ENCODE measurements at places on chromosomes 2 and 18.
A peak's percentile ranks its signal among the peaks of the same experiment; 100 is the strongest.

DNA sequence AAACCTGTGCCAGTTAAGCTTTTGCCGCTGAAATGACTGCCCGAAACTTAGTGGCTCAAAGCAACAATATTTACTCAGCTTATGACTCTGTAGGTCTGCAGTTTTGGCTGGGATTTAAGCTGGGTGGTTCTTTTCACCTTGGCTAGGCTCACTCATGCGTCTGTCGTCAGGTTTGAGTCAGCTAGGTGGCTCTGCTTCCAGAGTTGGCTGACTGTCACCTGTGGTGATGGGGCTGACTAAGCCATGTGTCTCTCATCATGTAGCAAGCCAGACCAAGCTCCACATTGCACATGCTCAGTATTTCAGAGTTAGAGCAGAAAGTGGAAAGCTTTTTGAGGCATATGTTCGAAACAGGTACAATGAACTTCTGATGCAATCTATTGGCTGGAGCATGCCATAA is 354.8 kb downstream of the MEIS1 start:
- no peak for DNase-seq

DNA sequence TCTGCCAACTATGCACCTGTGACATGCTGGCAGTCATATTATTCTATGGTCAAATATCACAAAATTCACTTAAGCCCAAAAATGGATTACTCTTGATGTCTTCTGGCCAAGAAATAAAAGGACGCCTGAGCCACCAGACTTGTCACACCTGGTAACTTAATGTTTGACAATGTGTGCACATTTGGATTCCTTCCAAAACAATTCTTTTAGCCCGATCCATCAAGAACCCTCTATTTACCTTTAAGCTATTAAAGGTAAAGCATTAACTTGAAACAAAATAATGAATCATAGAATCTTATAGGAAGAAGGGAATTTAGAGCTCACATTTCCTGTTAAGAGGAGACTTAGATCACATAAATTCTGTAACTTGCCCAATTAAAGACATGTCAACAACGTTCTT is 46.5 kb upstream of the NFU1 start:
- no peak for DNase-seq

DNA sequence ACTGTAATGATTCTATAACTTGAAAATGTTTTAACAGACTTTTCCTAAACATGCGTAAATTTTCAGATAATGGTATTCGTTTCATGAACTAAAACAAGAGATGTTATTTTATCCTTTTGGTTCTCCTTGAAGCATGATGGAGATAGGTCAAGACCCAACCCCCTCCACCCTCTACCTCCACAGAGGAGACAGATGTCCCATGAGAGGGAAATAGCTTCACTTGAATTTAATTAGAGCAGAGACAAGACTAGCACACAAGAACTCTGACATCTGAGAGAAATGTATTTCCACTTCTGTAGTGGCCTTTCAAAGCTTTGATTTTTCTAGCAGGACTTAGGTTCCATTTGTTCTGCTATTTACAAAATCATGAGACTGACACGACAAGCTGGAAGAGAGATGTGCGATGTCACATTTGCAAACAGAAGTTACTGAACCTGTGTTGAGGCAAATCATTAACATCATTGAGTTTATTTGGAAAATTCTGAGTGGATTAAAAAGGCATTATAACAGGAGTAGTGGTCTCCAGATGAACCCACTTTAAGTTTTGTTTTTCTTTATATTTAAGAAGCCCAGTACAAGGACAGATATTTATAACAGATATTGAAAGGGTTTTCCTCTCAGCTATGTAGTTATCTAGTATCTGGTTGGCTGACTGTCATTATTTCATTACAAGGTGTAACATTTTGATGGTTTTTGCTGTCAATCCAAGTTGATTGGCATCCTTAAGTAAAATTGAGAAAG is 276.2 kb downstream of the ASXL3 start:
- DNase-seq, result no peak

- no peak for DNase-seq
Measured at GRCh38 chr2:137998503-137998902, 34.2 kb downstream of the HNMT start.

DNA sequence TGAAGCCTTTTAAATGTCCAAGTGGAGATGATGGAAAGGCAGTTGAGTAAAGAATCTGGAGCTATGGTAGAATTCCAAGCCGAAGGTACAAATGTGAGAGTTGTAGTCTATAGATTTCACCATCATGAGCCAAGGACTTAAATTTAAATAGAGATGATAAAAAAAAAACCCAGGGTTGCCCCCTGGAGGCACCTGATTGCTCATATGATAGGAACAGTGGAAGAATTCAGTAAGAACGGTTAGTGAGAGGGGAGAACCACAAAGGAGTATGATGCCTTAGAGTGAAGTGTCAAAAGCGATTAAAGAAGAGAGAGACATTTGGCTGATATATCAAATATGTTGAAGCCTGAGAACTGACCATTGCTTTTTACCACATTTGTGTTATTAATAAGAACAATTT is 11.9 kb downstream of the NYAP2 start:
- DNase-seq, result no peak

DNA sequence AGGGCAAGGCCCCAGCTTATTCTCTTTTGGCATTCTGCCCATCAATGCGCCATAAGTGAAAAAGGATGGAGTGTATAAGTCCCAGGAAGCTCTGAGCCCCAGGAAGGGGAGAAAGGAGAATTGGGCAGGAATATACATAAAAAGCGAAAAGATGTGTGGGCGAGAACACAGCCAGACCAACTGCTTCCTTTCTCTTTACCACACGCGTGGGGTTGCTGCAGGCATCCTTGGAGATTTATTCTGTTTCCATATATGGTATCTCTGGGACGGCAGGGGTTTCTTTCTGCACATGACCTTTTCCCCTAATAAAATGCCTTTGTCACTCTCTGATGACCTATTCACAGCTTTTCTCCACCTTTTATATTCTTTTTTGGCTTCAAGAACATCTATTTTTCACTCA is 440.5 kb downstream of the NBAS start:
- DNase-seq, result no peak

- no peak for DNase-seq
Measured at GRCh38 chr18:76686737-76687231, 135.6 kb upstream of the ZNF236 start.

DNA sequence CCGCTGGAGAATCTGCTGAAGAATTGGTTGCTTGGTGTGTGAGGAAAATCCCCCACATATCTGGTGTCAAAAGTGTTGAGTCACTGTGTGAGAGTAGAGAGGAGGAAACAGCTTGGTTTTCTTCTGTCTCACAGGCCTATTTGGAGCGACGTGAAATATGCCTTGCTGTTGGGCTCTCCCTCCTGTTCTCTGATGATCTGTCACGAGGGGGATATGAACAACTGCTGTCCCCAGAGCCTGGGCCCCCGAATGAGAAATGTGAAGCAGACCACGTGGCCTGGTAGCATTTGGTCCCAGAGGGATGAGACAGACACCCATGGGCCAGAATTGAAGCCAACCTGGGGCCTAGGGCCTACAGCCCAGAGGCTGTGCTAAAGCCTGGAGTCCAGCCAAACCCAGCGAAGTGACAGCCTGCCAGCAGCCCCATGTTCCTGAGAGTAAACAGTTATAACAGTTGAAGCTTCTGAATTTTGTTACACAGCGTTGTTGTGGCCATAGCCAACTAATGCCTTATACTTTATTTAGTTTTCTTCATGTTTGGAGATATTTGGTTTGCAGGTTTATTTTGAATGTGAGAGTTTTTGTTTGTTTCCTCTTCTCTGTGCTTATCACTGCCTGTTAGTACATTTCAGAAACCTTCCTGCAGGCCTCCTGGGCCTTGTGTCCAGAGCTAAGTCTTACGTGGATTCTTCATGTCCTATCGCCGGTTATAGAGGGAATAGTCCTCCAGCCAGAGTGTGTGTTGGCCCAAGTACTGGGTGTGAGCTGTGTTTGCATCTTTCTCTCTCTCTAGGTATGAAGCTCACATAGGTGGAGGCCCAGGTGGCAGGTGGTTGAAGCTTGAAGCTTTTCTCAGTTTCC is 18.7 kb upstream of the COLEC12 start:
- peak; percentile 98 for DNase-seq

- no peak for DNase-seq
Measured at GRCh38 chr18:45635893-45636509, 20.7 kb downstream of the SLC14A2 start.

GRCh38 chr18:71036783-71037182 is 747.9 kb downstream of the SOCS6 start:
- no peak for DNase-seq

DNA sequence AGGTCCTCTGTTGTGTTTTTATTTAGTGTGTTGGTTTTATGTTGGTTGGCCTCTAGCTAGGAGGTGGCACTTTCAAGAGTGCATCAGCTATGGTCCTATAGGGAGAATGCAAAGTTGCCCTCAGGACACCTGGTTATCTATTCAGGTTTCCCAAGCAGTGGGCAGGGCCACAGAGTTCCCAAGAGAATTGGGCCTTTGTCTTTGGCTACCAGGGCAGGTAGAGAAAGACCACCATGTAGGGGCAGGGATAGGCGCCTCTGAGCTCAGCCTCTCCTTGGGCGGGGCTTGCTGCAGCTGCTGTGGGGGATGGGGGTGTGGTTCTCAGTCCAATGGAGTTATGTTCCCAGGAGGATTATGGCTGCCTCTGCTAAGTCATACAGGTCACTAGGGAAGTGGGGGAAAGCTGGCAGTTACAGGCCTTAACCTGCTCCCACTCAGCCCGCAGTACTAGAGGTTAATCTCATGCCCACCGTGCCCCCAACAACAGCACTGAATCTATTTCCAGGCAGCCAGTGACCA is 26.0 kb downstream of the ABCB11 start:
- no peak for DNase-seq

- DNase-seq, result no peak
Measured at GRCh38 chr2:239288237-239288636, 112.6 kb downstream of the HDAC4 start.

DNA sequence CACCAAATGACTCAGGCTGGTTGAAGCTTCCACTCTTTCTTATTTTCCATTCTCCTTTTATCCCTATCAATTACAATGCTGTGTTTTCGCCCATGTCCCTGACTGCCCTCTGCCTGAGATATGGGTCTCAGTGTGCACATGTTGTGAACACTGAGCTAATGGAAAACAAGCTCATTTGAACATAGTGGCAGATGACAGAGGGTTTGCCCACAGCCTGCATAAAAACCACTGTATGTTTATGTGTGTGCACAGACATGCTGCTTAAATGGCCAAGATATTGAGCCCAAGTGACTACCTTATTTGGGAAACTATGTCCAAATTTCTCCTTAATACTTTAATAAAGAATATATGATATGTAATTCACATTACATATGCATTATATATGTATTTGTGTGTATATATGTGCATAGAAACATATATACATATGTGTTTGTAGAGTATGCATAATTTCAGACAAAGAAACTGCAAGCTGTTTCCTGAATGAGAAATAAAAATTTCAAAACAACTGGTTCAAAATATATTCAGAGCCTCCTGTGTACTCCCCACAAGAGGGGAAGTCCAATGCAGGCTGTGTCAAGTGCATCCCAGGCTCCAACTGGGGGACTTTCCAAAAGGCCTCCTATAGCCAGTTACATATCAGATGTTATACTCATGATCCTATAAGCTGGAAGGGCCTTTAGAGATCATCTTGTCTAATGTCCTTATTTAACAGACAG is 92.7 kb upstream of the CD302 start:
- DNase-seq, result peak; percentile 68

DNA sequence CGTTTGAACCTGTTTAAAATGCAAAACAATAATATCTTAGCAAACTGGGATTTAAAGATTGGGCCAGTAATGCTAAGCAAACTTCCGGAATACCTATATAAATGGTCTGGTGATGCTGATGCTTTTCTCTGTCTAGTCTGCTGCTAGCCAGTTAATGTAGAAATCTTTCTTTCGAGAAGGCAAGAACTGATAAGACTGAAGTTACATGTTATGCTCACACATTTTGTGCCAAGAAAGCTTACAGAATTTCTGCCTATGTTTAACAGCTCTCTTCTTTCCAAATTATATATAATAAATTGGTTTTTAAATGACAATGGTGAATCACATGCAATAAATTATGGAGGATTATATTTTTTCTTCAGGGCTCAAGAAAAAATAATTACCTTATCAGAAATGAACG is 37.9 kb downstream of the GCA start:
- DNase-seq, result no peak

GRCh38 chr2:239509373-239510143 is 108.7 kb upstream of the HDAC4 start:
- DNase-seq, result no peak

DNA sequence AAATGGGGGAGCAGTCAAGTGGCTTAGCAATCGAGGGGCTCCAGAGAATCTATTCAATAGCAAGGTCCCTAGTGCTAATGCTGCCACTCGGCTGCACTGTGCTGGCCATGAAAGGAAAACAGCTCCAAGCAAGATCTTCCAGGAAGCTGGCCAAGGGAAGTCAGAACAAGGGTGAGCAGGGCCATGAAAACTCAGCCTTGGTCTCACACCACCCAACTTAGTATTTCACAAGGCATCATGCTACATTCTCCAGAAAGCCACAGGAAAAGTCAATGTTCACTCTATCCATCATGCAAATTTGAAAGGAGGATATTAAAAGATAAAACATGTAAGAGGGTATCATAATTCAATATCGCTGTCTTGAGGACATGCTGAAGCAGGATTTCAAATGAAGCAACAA is 35.7 kb downstream of the NRP2 start:
- no peak for DNase-seq

DNA sequence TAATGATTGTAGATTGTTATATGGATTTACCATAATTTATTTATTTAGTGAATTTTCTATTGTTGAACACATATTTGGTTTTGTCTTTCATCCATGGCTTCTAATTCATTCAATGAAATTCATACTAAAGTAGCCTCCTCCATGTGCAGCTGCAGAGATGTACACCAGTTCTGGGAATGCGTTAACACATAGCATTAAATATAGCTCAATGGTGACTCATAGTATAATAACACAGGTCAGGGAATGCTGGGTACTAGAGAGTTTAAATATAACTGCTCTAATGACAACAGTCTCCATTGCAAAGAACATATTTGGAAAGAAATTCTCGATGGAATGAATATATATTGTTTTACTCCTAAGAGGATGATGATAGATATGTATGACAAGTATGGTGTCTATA is 1190.2 kb upstream of the NRXN1 start:
- no peak for DNase-seq

DNA sequence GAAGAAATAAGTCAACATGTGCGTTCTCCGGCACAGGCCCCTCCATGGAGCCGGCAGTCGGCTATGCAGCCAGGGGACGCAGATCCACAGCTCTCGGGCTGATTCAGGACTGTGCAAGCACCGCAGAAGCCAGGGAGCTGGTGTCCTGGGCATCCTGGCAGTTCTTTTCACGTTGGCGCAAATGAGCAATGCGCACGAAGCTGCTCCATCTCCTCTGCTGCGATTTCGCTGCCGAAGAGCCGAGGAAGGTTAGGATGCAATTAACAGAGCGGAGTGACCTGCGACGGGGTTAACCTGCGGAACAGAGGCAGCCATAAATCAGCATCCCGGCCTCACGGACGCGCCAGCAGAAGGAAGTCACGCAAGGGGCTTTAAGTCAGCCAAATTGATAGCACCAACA is 107.1 kb upstream of the POU3F3 start:
- DNase-seq, result no peak

Measured in bone marrow (tissue), 2 donors.